ENCODE measurements at places on chromosomes 5 and 9.

GRCh38 chr9:111815285-111816070 is 20.7 kb upstream of the SHOC1 start:
- DNase-seq, result no peak

DNA sequence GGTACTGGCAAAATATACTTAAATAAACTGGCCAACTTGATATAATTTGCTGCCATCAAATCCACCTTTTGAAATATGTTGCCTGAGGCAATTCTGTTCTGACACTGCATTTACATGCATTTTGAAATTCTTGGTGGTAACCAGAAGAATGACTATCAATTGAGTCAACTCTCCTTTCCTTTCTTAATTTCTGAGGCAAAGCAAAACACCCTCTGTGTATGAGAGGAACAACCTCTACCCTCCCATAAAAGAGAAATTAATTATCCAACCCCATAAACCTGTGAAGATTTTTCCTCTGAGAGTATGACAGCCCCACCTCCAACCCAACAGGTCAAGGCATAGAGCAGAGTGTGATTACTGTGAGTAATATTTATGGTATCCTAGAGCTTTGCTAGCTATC is 286.8 kb downstream of the NR2F1-AS1 start:
- DNase-seq, result no peak

DNA sequence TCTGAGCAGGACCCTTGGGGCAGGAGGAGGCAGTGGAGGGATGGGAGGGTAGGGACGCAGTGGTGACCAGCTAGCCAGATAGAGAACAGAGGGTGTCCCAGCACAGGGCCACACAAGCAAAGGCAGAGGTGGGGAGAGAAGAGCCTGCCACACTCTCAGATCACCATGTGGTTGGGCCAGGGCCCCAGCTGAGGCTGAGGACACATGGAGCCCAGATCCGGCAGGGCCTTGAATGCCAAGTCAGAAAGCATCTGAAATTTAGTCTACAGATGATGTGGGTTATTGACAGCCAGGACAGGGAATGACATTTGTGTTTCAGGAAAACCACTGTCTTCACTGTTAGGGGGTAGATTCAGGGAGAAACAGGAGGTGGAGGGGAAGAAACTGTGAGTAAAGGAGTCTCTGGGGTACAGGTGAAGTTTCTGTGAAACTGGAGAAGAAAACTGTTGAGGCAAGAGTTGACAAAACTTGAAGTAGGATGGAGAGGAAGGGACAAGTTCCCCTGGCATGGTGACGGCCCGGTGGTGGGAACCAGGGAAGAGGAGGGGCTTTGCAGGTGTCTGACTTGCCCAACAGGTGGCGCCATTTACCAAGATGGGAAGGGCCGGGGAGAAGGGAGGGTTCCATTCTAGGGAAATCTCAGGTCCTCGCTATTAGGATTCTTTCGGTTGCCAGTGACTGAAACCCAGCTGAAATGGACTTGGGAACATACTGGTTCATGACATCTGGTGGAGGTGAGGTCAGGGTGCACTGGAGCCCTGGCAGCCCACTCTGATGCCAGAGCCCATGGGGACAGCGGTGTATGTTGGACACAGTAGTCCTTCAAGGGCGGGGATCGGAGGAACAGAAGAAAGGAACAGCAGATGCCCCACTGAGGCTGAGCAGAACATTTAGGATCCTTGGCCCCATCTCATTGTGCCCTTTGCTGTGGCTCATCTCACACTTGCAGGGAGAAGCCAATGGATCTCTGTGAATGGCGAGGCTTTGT is 100.1 kb downstream of the KCNIP1 start:
- DNase-seq, result no peak

GRCh38 chr9:98022447-98022846 is 34.1 kb upstream of the NANS start:
- DNase-seq, result no peak

- DNase-seq, result no peak
Measured at GRCh38 chr9:114003351-114003750, 74.7 kb downstream of the AMBP start.

DNA sequence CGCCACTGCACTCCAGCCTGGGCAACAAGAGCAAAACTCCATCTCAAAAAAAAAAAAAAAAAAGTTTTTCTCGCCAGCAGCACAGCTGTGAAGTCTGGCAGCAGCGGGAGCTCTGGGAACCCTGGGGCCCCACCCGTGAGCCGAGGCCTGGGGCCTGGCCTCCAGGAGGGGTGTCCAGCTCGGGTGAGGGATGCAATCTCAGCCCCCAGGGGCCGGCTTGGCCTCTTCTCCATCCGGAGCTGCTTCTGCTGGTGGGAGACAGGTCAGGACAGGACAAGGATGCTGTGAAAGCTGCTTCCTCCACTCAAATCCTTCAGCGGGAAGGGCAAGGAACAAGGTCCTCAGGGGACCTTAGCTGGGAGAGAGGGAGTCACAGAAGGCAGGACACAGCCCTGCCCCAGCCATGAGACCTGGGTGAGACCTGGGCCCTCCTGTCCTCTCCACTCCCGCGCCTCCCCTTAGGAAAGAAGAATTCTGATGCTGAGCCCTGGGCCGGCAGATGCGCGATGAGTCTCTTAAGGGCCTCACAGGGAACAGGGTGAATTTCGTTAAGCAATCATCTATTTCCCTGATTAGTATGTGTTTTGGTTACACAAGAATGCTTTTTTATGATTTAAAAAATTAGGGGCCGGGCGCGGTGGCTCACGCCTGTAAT is 30.6 kb downstream of the PLPP7 start:
- no peak for DNase-seq

DNA sequence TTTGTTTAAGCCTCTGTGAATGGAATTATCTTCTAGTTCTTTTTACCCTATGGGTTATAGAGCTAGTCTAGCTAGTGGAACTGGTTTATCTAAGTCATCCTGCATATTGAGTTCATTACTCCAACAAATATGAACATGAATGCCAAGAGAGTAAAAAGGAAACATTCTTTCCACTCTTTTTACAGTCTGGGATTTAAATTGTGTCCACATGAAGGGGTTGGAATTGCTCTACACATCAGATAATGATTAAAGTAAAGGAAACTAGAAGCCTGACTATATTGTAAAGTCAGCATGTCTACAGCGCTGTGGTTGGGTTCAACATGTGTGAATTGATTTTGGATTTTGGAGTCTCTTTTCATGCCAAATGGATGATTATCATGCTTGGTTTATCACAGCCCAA is 173.1 kb downstream of the CCDC171 start:
- no peak for DNase-seq
